Pancreas (tissue), 10 donors: ENCODE measurements at places on chromosomes 5 and 9. TPM values are rescaled to one million over a fixed set of nuclear protein-coding genes. Genes with fewer than 3 reads are reported as not detected.

DNA sequence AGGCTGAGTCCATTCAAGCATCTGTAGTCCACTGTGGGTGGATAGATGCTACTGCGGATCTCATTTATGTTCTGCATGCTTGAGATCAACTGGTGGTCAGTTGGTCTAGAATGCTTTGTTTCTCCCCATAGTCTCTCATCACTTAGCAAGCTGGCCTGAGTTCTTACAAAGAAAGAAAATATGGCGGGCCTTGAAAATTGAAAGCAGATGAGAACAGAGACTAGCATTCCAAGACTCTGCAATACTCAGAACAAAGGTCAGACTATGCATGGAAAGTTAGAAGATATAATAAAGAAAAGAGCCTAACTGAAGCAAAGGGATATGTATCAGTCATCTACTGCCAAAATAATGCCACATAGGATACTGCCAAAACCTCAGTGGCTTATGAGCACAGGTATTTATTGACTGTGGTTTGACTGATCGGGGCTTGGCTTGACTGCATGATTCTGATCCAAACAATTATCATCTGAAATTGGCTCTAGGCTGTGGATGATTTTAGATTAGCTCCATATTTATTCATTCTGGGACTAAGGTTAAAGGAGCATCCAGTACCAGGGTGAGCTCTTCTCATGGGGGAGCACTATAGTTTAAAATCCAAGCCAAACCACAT lies 258.9 kb downstream of the TAF11L14 start:
- no peak for DNase-seq

DNA sequence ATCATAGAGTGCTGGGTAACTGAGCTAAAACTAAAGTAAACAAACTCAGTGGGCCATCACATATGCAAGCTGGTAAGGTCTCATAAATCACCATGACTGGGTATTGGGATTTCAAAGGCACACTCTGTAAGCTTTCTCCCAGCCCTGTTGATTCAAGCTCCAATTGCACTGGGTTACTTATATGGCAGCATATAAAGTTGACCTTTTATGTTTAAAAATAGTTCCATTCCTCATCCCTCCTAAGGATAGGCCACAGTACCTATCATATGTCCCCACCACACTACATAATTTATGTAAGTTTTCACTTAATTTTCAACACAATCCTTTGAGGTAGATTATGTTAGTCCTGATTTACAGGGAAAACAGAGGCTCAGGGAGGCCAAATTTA lies 438.4 kb downstream of the RAB3C start:
- DNase-seq: no peak

- no peak for DNase-seq
Observed at GRCh38 chr5:122009436-122009835, 47.7 kb downstream of the SRFBP1 start.

DNA sequence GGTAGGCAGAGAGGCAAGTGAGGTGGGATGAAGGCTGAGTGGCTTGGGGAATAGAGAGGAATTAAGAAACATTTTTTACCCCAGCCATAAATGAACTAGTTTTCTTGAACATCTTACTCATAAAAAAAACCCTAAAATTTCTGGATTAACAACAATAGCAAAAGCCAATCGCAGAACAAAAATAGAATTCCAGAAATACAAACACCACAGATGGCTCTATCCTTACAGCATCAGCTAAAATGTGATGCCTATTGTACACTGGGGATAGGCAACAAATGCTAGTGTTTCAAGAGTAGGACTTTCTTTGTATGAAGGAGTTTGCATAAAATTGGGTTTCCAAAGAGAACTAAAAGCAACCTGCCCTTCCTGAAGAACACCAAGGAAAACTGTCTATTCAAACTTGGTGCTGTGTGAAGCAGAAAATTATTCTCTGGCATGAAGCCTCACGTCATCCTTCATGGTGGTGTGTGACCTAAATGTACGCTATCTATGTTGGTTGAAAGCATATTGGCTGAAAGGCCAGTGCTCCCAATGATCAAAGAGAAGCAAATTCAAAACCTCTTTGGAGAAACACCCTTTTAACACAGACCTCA lies 82.9 kb downstream of the JAKMIP2 start:
- DNase-seq: no peak

DNA sequence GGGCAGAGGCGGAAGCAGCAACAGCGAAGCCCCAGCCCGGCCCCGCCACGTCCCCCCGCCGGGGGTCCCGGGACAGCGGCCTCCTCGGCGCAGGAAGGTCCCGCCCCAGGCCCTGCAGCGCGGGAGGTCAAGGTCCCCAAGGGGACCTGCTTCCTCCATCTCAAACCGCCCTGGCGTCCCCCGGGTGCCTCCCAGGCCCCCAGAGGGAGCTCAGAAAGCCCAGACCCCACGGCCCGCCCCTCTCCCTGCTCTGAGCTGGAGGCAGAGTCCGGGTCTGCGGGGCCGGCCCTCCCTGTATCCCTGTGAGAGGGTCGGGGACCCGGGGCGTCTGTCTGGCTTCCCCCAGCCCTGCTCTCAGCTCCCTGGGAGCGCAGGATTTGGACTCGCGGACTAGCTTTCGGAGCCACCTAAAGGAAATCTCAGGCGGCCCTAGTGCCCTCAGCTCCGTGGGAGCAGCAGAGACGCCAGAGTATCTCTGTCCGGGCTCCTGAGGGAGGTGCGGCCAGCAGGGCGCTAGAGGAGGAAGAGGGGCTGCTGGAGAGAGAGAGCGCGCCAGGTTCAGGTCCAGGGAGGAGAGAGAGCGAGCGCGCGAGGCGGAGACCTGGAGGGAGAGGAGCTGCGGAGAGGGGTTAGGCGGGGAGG lies 30.7 kb downstream of the EXOC3 start:
- DNase-seq: peak; percentile 87

DNA sequence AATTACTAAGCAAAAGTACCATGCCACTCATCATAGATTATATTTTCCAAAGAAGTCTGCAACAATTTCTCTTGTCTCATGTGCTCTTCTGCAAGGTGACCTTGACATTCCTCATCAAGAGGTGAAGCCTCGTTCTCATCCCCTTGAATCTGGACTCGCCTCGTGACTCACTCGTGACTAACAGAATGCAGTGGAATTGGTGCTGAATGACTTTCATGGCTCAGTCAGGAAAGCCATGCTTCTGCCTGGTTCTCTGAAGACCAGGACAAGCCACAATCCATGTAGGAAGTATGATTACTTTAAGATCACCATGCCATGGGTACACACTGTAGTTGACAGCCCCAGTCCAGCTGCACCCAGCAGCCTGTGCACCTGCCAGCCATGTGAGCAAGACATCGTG lies 335.8 kb downstream of the GADD45G start:
- DNase-seq: no peak

RANBP17 gene
- total RNA-seq: 9.0 TPM

- DNase-seq: no peak
Observed at GRCh38 chr9:129987941-129988340, 55.0 kb downstream of the FNBP1 start.

DNA sequence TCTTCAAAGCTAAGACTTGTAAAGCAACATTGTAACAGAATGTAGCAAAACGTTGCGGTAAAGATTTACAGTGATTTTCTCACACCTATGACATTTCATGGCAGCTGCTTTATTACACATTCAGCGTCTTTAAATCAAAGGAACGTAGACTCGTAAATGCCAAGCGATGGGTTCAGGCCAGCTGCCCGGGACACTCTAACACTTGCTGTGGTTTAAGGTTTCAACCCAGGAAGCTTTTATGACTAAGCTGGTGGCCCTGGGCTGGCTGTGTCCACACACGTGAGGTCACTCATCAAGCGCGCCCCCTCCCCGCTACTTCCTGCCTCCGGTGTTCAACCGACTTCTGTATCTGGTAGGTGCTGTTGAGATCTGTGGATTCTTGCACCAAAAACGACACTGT lies 2.5 kb downstream of the SLC6A18 start:
- DNase-seq: no peak

- DNase-seq: no peak
Observed at GRCh38 chr5:122704247-122705036, 70.4 kb upstream of the SNX2 start.

ADAMTS13 gene
- 3.2 TPM for total RNA-seq

PCDHB3 gene
- 1.1 TPM for total RNA-seq

DNA sequence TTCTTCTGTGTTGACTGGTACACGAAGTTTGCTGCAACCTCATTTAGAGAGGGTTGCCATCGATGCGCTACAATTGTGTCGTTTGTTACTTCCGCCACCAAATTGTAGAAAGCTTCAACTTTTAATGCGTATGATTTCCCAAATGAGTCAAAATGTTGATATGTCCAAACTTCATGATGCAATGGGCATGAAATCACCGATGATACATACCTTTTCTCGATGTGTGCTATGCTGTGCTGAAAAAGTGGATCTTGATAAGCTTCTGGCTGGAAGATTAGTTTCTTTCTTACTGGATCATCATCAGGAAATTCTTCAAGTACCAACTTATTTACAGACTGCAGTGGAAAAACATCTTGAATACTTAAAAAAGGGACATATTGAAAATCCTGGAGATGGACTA lies 65.7 kb downstream of the TMEM38B start:
- no peak for DNase-seq

LPAR1 gene
- 3.8 TPM for total RNA-seq

DNA sequence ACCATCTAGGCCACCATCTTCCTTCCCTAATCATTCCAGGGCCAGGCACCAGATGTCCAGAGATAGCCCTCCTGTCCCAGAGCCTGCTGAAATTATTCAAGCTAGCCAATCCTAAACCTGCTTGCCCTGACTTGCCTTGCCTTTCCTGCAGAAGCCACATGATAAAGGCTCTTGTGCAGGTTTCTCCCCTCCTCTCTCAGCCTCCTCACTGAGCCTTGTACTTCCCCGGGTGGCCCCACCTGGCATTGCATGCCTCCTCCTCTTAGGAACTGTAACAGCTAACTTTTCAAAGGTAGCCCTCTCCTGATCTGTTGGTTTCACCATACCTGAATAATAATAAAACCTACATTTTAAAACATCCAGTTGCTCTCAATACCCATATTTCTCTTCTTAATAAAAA lies 42.6 kb downstream of the DIRAS2 start:
- no peak for DNase-seq

DNA sequence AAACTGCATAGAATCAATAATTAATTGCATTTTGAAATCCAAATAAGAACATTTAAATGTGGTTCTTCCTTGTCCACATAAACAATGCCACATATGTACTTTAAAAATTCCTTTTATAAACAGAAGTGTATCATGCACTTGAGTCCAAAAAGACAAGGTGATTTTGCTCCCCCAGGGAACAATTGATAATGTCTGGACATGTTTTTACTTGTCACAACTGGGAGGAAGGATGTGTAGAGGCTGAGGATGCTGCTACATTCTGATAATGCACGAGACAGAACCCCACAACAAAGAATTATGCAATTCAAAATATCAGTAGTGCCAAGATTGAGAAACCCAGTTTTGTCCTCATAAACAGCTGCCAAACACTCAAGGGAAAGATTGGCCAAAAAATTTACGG lies 181.1 kb upstream of the ISL1 start:
- DNase-seq: no peak

- no peak for DNase-seq
Observed at GRCh38 chr5:68070591-68071281, 144.8 kb upstream of the PIK3R1 start.

GRCh38 chr5:175305251-175305650 lies 138.7 kb downstream of the DRD1 start:
- DNase-seq: no peak
